ENCODE measurements at places on chromosomes 1 and 21.
A peak's percentile ranks its signal among the peaks of the same experiment; 100 is the strongest.

- no peak for DNase-seq
These were observed 110.5 kb upstream of the KCND3 start for GRCh38 chr1:112099979-112100378.

- no peak for DNase-seq
These were observed 25.6 kb upstream of the IER5 start for GRCh38 chr1:181062836-181063428.

DNA sequence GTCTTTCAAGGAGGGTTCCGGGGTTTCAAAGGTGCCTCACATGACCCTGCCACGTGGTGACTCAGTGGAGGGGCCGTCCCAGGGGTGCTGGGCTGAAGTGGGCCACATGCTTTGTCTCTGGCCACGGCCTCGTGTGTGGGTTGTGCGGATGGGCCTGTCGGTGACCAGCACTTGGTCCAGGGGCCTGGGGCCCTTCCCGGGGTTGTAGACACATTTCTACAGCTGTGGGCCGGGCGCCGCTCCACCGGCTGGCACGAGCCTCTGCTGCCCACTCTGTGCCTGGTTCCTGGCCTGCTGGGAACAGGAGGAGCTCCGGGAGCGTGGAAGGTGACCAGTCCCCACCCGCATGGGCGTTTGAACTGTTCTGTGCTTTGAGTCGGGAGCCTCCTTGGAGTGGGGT is 75.4 kb upstream of the TTC34 start:
- no peak for DNase-seq

DNA sequence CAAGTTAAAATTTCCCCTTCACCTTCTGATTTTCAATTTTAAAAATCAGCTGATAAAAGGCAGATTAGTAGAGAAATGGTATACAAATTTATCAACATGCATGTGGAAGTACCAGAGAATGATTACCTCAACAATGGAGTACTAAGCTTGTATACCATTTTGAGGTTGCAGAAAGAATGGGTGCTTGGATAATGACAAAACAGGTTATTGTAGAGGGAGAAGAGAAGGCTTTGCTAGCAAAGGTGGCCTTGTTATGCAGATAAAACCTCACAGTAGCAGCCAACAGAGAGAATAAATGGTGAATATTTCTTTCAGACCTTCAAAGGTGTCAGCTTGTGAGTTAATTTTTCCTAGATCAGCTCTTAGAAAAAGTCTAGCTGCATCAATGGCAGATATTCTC is 1174.9 kb upstream of the ADGRL4 start:
- DNase-seq: no peak

DNA sequence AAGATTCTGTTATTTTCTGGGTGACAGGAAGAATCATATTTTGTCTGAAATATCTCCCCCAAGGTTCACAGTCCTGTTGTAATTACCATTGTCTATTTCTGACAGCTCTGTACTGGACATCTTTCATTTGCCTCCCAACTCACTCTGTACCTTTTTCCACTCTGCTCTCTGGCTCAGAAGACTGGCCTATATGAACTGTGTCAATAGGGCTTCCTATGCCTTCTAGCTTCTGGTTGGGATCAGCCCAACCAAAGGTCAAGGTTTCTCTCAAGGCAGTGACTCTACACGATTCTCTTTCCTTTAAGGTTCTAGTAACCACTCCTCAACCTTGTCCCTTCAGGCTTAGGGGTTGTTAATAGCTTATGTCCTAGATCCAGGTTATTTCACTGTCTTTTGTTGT is 17.5 kb downstream of the KLHL12 start:
- no peak for DNase-seq

DNA sequence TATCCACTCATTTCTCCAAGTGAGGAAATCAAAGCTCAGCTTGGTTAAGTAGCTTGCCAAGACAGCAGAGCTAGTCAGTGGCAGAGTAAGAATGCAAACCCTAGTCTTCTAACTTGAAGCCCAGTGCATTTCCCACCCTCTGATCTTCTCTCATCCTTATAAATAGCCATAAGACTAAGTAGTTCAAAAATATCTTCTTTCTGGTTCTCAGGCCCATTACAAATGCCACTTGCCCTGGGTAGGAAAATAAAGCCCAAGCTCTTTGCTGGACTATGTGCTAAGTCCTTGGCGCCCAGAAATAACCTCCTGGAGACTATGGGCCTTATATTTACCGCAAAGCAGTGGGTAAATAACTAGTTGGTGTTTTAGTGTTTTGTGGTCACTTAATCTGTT is 505.8 kb downstream of the PLPP3 start:
- no peak for DNase-seq

GRCh38 chr1:242467556-242468145 is 56.8 kb downstream of the PLD5 start:
- peak; percentile 64 for DNase-seq

DNA sequence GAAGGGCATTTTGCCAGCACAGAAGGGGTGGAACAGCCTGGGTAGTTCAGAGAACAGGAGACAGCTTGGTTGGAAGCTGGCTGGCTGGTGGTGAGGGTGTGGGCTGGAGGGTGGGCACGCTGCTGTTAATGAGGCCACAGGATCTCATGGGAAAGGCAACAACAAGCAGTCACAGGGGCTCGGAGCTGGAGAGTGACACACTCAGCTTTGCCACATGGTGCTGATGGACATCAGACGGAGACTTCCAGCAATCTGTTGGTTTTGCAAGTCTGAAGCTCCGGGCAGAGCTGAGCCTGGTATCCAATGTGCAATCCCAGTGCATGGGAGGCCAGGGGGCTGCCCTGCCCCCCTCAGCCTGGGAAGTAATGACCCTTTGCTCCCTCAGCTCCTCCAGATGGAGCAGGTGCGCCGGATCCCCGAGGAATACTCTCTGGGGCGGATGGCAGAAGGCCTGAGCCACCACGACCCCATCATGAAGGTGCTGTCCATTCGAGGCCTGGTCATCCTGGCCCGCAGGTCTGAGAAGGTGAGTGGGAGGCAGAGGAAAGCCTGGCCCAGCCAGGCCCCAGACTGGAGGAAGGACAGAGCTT is 15.6 kb upstream of the TTC4 start:
- no peak for DNase-seq

GRCh38 chr1:214310010-214310409 is 29.1 kb downstream of the SMYD2 start:
- no peak for DNase-seq

DNA sequence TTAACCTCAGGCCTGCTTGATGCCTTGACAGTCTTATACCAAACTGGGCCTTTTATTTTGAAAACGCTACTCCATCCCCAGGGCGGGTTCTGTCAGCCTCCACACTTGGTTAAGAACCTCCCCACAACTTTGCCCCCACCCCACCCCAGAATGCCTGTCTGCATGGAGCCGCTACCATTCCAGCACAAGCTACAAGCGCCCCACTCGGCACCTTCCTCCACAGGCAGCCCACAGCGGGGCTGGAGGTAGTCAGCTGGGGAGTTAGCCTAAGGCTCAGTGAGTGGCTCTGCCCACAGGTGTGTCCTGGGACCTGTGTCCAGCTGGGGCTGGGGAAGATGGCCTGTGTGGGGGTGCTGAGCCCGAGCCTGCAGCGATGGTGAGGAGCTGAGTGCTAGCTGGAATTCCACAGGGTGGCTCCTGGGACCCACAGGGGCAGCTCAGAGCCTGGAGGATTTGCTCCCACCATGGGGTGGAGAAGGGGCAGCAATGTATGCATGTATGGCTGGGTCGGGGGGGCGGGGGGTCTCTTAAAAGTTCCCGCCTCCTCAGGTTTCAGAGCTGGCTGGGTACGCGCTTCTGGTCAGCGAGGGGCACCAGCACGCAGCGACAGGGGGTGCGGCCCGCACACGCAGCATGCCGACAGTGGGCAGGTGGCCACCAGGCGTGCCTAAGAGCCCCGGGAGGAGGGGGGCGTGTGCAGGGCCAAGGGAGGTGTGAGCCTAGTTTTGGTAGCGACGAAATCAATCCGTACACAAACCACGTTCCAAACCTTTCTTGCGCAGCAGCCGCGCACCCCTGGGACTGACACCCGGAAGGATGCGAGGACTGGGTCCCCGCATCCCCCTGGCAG is 917 bp downstream of the ETNK2 start:
- peak; percentile 61 for DNase-seq

DNA sequence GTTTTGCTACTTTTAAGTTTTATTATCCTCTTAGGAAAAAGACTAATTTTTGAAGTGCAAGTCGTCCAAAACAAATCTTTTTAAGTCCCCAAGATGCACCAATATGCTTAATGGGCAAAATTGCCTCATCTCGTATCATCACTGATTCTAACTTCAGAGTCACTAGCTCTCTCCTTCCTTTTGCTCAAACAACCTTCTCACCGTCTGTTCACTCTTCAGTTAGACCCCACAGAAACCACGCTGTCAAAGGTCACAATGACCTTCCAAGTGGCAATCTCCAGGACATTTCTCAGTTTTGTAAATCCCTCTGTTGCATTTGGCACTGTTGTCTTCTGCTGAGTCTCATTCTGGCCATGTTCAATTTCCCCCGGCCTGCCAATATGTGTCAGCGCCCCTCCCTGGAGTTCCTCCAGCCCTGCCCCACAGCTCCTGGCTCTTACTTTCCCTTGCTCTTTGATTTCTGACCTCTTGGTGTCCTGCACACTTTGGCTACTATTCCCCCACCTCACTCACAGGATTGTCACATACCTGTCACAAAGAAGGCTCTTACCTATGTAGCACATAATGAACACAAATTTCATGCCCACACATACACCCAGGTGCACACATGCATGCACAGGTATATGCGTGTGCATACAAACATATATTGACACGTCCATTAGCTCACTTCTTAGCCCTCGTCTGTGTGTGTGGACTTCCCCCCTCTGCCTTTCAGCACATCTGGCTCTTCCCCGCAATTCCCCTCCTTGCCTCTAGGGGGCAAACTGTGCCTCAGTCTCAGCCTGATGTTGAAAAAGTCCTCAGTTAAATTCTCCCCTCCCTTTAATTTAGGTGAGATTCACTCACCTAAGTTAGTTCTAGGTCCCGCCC is 354.0 kb upstream of the DUSP10 start:
- no peak for DNase-seq

- no peak for DNase-seq
These were observed 618.8 kb downstream of the MATN1 start for GRCh38 chr1:30104551-30104950.

DNA sequence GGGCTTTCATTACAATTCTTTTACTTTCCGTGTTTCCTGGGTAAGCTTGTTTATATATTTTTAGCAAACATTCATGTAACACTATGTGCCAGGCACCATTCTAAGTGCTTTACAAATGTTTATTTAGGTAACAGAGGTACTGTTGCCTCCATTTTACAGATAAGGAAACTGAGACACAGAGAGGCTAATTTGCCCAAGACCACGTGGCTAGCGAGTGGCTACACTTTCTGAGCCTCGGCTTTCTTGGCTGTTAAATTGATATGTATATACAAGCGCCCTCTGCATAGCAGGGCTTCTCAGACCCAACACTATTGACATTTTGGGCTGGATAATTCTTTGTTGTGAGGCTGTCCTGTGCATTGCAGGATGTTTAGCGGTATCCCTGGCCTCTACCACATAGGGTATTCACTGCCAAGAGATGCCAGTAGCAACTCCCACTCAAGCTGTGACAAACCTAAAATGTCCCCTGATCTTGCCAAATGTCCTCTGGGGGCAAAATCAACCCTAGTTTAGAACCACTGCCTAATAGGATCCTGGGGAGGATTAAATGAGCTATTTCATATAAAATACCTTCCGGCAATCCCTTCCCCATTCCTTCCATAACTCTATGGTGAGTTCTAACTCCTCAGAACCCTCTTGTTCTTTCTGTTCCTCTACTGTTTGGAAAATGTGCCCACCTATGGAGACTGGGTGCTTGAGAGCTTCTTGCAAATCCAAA is 17.2 kb upstream of the ID3 start:
- no peak for DNase-seq

DNA sequence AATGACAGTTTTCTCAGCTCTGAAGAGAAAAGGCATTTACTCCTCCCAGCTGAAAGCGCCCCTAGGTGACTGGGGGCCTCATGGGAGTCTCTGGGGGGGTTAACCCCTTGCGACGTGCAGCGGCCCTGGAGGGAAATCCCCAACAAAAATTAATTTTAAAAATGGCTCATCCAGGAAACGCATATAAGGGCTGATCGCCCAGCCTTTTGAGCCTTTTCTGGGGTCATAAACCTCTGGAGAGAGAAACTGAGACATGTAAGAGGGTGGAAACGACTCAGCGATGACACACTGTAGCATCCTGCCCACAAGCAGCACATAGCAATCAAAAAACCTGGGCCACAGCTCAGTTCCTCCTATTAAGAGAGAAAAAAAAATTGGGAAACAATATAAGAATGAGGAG is 20.4 kb upstream of the HPDL start:
- no peak for DNase-seq

GRCh38 chr1:35633547-35633946 is 7.8 kb downstream of the PSMB2 start:
- no peak for DNase-seq

DNA sequence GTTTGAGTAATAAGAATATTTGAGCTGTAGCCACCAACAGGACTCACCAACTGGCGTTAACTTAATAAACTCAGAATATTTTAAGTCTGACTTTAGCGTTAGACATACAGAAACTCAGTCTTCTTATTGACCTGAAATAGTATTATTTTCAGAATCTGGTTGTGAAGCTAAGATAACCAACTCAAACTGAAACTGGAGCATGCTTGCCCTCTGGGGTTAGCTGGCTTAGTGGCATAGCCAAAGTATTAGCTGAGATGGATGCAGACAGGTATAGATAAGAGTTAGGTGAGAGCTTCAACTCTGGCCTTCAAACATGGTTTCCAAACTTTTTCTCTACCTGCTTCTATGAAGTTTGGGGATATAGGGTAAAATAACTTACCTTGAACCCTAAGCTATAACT is 40.5 kb downstream of the AMY1C start:
- no peak for DNase-seq

- DNase-seq: no peak
These were observed 73.3 kb upstream of the C1orf115 start for GRCh38 chr1:220616836-220617235.

DNA sequence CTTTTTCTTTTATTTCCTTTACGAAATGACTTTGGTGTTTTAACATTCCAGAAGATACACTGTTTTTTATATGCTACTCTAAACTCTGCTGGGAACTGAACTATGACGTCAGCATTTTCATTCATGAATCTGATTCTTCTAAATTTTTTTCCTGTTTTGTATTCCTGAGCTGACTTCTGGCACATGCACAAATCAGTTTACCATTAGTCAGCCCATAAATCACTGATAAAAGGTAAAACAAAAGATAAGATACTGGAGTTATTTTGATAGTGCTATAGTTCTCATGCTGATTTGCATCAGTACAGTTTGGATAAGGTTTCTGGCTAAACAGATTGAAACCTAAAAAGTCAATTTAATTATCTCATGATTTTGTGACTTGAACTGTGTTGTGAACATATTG is 10.4 kb downstream of the CAMTA1 start:
- no peak for DNase-seq

GRCh38 chr21:32817208-32817607 is 45.7 kb upstream of the PAXBP1 start:
- no peak for DNase-seq

Measured in ecto neural progenitor cell (in vitro differentiated cells).